ENCODE measurements at places on chromosomes 7 and 10. TPM values are rescaled to one million over a fixed set of nuclear protein-coding genes. Genes with fewer than 3 reads are reported as not detected.
A peak's percentile ranks its signal among the peaks of the same experiment; 100 is the strongest.

Gene NACAD
- total RNA-seq, result 10.0 TPM

Gene OR2A42
- not detected for total RNA-seq

Gene ZNF804B
- not detected for total RNA-seq

Gene GIMAP8
- 20.0 TPM for total RNA-seq

Gene WNT2
- total RNA-seq, result 4.7 TPM

- no peak for DNase-seq
Observed at GRCh38 chr7:76231071-76231470, 29.4 kb downstream of the SRRM3 start.

- no peak for DNase-seq
Observed at GRCh38 chr10:59082249-59082648, 94.2 kb upstream of the PHYHIPL start.

DNA sequence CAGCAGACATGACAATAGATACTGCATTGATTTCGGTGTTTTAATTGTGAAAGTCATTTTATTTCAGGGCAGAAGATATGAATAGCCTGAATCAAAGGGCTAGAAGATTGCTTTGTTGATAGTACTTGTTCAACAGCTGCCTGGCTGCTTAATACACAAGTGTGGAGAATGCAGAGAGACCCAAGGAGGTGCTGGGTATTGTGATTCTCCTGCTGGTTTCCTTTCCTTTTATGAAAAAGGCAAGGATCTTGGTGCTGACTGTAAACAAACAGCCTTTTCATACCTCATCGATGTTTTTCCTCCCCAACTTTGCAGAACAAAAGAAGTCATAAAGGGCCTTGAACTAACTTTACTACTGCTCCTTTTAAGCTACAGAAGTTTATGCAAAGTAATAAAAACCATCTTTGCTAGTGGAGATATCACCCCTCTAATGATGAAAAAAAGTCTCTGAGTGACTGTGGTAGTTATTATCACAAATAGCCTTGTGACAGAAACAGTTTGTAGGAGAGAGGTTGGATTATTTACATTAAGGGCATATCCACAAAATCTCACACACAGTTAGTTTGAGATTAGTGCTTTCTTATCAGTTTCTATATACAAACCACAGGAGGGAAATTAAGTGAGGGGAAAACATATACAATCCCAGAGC lies 800.0 kb downstream of the LRMDA start:
- no peak for DNase-seq

DNA sequence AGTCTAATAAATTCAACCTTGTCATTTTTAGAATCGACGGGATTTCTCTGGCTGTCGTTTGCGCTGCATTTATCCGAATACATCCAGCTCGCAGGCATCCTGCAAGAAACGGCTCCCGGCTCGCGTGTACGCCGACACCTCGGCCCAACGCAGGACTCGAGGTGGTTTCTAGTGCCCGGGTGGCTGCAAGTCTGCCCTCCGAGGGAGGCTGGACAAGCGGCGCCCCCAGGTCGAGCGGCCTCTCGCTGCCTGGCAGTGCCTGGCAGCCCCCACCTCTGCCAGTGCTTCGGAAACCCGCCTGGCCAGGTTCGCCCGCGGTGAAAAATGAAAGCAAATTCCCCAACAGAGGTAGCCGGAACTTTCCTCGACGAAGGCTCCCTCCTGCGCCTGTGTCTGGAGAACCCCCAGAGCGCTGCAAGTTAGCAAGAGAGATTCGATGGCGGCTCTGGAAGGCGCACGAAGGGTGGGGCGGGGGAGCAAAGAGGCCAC lies 5.7 kb upstream of the ZNF503 start:
- no peak for DNase-seq

- no peak for DNase-seq
Observed at GRCh38 chr7:1616741-1617140, 46.9 kb upstream of the PSMG3 start.

GRCh38 chr10:59098387-59098786 lies 78.1 kb upstream of the PHYHIPL start:
- no peak for DNase-seq

DNA sequence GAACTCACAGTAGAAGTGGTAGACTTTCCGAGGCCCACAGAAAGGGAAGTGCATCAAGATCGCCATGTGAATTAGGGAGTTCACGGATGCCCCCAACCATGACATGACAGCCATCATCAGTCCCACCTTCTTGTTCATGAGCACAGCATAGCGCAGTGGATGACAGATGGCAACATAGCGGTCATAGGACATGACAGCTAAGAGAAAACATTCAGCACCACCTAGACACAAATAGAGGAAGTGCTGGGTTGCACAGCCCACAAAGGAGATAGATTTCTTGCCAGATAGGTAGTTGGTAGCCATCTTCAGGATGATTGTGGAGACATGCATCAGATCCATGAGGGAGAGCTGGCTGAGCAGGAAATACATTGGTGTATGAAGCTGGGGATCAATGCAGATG lies 342 bp downstream of the OR2AE1 start:
- DNase-seq, result no peak

DNA sequence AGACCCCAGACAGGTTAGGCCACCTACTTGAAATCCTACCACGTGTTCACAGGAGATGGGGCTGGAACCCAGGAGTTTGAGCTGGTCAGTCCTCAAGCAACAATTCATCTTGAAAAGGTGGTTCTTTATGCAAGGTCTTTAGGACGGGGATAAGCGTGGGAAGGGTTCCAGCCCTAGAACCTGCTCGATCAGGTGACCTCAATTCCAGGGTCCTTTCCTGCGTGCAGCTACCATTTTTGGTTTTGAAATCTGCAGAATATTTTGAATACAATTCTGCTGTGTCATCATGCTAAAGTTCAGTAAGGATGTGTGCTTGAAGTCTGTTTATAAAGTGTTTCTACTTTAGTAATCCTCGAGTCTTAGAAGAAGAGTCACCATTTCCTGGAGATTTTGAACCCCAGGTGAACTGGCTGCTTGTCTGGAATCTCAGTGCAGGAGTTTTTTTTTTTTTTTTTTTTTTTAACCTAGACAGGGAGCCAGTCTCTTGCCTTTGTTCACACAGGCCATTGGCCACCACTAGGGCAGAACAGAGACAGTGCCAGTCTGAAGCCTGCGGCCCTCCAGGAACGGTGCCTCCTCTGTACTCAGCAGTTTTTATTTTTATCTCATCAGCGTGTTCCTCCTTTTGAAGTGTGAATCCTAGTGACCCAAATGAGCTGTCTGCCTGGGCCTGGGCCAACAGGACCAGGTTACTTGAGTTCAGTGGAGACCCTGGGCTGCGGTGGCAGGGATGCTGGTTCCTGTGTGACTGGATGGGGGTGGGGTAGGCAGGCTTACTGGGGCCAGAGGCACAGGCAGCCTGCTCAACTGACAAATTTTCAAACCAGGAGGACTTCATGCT lies 54.6 kb downstream of the EEPD1 start:
- peak; percentile 79 for DNase-seq

GRCh38 chr10:5376450-5376849 lies 11.7 kb downstream of the UCN3 start:
- DNase-seq, result no peak

GRCh38 chr10:78769526-78769925 lies 299.2 kb upstream of the ZMIZ1 start:
- DNase-seq, result no peak

DNA sequence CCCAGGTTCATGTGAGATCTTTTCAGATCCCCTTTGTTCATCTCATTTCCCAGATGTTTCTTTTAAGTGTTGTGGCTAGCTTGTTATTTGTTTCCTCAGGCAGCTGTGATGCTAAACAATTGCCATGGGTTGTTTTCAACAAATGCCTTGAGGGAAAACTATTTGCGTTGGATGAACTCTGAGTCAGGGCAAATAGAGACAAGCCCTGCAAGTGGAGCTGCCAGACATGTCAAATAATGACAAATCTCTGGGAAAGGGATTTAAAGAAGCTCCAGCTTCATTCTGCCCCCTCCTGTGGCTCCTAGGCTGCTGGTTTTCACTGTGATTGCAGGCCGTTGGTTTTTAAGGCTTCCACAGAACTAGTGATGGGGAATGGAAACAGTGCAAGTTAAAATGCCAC lies 272.4 kb upstream of the SP8 start:
- DNase-seq, result no peak

DNA sequence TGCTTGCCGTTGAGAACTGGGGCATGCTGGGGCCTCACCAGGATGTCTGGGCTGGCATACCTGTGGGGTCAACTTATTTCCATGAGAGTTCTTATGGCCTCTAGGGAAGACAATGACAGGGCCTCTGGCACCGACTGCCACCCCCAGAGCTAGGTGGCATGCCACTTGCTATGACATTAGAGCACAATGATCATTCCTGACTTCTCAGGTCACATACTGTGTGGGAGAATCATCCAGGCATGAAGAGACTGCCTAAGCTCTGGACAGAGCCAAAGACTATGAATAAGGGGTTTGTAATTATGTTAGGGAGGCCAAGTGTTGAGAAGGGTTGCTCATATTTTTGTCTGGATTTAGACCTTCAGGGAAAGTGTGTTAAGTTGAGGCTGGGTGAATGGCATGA lies 97.5 kb downstream of the PTPN20 start:
- peak; percentile 41 for DNase-seq

DNA sequence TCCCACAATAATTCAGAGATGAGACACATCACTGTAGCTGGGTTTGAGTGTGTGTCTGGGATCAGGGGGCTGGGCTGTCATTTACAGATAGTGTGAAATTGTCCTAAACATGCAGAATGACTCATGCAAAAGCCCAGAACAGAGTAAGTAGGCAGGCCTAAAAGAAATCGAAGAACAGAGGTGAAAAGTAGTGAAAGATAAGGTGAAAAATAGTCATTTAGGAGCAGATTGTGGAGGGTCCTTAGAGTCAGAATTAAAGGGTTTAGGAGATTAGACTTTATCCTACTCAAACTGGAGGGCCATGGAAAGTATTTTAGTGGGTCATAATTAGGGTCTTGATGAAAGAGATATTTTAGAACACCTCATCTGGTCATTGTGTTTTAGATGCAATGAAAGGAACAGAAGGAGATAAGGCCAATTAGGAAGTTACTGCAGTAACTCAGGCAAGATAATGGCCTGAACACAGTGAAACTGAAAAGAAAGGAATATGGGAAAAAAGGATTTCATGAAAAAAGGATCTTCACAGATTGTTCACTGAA lies 58.3 kb upstream of the NEBL start:
- no peak for DNase-seq

- DNase-seq, result peak; percentile 64
Observed at GRCh38 chr7:142626420-142627035, 122.7 kb upstream of the PRSS1 start.

DNA sequence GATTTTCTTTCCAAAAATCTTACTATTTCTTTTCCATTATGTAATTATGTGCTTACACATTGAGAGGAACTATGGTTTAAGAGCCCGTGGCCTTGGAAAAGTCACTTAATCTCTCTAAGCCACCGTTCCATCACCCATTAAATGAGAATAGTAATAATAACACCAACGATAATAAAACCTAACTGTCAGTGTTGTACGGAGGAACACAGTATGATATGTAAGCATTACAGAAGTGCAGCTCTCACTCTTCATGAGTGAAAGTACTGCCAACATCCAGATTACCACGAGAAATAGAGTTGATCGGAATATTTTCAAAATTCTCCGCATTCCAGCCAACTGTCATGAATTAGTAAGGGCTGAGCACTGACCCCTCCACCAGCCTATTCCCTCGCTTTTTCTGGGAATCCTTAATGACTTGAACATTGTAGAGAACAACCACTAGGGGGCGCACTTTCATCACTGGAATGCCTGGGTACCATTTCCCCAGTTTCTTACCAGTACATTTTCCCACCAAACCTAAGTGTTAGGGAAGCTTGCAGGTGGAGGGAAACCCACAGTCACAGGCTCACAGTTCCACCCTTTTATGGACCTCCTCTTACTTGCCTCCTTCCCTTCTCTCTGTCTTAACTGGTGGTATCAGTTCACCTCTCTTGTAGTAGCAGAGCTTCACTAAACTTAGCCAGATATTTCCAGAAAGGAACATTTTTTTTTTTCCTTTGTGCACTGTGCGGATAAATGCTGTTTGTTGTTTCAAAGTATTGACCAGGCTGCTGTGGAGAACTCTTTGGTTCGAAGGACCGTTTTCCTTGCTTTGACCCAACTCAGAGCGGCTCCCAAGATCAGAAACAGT lies 27.8 kb downstream of the NKX2-3 start:
- DNase-seq, result no peak

DNA sequence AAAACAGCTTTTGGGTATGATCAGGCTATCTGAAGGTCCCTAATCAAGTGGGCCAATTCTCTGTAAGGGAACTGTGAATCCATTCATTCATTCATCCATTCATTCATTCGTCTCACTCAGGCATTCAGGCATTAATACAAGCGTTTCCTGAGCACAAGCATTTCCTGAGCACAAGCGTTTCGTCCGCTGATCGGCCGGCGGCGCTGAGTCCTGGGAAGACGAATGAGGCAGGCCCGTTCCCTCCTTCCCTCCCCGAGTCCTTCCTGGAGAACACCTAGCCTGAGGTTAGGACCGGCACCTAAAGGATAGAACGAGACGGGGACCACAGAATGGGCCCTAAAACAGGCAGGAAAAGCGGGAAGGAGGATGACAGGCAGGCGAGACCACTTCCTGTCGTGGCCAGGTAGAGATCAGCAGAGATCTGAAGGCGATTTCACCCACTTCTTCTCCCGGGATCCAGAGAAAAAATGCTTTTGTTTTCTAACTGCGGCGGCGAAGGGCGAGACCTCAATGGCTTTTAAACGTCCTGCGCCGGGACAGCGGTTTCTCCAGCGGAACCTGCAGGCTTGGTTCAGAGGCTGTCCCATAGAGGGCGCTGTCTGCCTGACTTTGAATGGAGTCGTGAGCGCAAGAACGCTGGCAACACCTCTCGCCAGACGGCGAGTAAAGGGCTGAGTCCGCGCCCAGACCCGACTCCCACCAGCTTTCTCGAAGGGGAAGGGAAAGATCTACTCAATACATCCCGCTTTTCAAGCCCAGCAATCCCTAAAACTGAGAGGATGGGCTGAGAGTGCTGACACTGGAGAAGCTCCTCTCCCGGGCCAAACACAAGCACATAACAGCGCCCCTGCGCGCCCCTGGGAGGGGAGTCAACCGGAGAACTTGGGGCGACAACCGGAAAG lies 2.9 kb upstream of the HMX3 start:
- peak; percentile 89 for DNase-seq

- no peak for DNase-seq
Observed at GRCh38 chr10:33704214-33704830, 369.9 kb upstream of the NRP1 start.

GRCh38 chr10:58436071-58436470 lies 50.9 kb downstream of the TFAM start:
- no peak for DNase-seq

DNA sequence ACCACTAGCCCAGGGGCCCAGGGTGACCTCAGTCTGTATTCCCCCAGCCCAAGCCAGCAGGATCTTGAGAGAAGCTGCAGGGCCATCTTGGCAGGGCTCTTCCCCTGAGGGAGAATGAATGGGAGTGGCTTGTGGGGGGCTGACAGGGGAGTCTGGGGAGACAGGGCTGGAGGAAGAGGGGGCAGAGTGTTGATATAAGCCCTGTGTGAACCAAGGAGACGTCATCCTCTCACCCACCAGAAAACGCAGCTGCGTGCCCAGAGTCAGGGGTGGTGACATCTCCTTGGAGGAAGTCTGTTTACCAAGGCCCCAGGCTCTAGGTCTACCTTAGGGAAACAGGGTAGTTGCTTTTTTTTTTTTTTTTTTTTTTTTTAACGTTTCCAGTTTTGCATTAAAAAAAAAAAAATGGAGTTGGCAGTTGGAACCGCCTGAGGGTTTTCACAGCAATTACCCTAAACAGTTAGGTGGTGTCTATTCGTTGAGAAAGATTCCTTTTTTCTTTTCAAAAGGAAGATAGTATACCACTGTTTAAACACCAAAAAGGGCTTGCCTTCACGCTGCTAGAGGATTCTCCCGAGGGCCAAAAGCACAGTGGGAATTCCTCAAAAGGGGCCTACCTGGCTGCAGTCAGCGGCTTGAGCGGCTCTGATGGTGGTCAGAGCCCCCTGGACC lies 113.8 kb downstream of the PRPF18 start:
- no peak for DNase-seq
